Stimulated activated CD8-positive, alpha-beta memory T cell treated with anti-CD3 and anti-CD28 coated beads, Interleukin-2, amount 100 ng/mL, for 1 hour (primary cell): ENCODE measurements at places on chromosomes 3 and 15.

GRCh38 chr3:115141033-115141757 lies 5.9 kb downstream of the ZBTB20 start:
- DNase-seq: no peak

GRCh38 chr3:196694202-196694638 lies 17.8 kb downstream of the CEP19 start:
- no peak for DNase-seq

- no peak for DNase-seq
Observed at GRCh38 chr3:185207931-185208746, 45.7 kb downstream of the EHHADH start.

GRCh38 chr15:98983334-98983733 lies 24.3 kb downstream of the PGPEP1L start:
- DNase-seq: no peak

DNA sequence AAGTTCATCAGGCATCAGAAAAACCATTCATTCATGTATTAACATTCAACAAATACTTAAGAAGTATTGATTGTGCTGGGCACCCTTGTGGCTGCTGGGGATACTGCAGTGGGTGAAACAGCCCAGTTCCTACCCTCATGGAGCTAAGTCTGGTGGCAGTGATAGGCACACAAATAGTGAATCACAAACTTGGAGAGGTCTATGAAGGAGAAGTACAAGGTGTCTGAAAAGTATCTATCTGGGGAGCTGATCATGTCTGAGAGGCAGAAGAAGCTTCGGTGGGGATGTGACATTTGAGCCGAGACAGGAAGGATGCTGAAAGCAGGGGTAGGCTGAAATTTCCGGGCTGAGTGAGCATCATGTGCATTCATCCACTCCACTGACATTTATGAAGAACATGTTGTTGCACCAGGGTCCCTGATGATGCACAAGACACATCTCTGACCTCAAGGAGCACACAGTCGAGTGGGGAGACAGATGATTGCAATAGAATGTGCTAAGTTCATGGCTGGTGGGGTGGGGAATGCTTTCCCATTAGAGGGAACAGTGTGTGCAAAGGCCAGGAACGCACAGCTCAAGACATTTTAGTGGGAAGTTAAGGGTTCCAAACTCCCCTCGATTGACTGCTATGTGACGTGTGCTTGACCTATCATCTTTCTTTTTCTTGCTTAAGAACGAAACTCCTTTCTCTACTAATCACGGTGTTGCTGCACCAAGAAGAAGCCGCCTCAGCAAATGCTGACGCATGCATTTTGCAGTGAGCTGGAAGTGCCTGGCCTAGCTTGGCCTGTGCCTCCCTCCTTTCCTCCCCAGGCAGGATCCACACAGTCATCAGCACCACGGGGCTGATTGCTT lies 309.1 kb upstream of the ICE2 start:
- DNase-seq: no peak

DNA sequence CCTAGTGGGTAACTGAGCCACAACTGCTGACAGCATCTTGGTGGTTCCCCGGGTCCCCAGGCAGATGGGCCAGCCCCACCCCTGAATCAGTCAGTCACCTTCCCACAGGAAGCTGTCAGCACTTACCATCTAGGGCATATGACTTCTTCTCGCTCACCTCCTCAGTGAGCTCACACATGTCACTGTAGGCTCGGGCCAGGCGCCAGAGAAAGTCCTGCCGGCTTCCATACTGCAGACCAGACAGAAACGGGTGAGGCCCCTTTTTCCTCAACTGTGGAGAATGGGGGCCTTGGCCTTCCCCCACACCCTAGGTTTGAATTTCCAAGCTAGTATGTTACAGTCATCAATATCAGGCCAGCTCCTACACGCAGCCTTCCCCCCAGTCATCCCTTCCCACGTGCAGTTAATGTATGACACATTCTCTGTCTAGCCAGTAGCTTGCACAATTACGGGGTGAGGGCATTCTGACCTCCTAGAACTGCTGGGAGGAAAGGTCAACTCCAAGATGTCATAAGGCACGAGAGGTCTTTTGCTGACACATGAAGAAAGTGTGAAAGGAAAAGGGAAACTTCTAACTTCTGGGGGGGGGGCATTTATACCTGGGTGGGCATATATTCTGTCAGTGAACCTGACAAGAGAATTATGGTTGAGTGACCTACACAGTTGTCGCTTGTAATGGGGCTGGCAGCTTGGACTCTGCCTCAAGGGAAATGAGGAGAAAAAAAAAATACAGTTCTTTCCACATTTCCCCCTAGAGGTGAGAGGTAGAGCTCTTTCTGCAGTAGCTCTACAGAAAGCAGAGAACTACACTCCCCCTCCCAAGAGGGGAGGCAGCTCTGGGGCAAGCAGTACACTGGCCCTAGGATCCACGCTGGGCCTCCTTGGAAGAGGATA lies 10.9 kb downstream of the RMDN3 start:
- DNase-seq: peak; percentile 35
